Stimulated activated CD4-positive, alpha-beta T cell treated with anti-CD3 and anti-CD28 coated beads, Interleukin-4, amount 100 ng/mL, for 1 hour (primary cell): ENCODE measurements at places on chromosomes 2 and 18.
A peak's percentile ranks its signal among the peaks of the same experiment; 100 is the strongest.

GRCh38 chr2:239274391-239275043, 126.3 kb downstream of the HDAC4 start:
- DNase-seq = no peak

- no peak for DNase-seq
Measured at GRCh38 chr2:167381349-167381748, 493.1 kb downstream of the XIRP2 start.

- no peak for DNase-seq
Measured at GRCh38 chr18:35661483-35662146, 80.1 kb downstream of the GALNT1 start.

- no peak for DNase-seq
Measured at GRCh38 chr2:10385933-10386773, 62.0 kb downstream of the ODC1 start.

- no peak for DNase-seq
Measured at GRCh38 chr2:235034265-235035118, 82.7 kb downstream of the SH3BP4 start.

- no peak for DNase-seq
Measured at GRCh38 chr2:70498054-70498453, 55.6 kb downstream of the TGFA start.

DNA sequence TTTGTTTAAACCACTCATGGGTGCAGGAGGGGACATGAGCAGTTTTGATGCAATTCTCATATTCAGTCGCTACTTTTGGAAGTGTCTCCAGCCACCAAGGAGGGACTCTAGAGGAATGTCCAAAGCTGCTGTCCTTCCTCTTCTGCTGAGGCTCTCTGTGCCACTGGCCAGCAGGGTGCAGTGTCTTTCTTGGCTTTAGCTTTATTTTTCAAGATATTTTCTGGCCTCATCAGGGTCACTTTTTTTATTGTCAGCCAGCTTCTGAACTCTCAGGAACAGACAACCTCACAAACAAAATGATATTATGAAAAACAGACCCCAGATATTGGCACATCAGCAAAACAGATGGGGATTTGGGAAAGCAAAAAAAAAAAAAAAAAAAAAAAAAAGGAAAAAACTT, 289.3 kb upstream of the ZSWIM2 start:
- no peak for DNase-seq

- no peak for DNase-seq
Measured at GRCh38 chr2:47897883-47898731, 8.2 kb downstream of the FBXO11 start.

GRCh38 chr2:149561309-149561926, 26.2 kb downstream of the MMADHC start:
- DNase-seq = no peak

GRCh38 chr2:73033142-73033765, 38.3 kb downstream of the SFXN5 start:
- DNase-seq = no peak

DNA sequence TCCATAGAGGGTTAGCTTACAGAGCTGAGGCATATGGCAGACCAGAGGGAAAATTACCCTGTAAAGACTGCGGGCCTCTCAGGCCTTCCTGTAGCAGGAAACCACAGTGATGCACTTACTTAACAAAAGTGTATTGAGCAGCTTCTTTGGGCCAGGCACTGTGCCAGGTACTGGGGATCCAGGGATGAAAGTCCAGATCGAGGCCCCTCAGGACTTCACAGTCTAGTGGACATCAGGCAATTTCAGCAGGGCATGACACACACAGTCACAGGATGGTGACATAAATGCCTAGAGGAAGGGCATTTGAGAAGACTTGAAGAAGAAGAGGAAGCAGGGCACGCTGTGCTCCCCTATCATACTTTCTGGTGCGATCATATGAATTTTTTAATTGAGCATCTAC, 71.7 kb downstream of the MARCO start:
- DNase-seq = no peak

- no peak for DNase-seq
Measured at GRCh38 chr18:37160038-37160820, 331.3 kb downstream of the KIAA1328 start.

GRCh38 chr2:238499731-238500580, 73.2 kb downstream of the ASB1 start:
- DNase-seq = no peak

- DNase-seq = no peak
Measured at GRCh38 chr2:151845481-151845880, 17.3 kb upstream of the ARL5A start.

GRCh38 chr2:212915121-212915782, 236.2 kb downstream of the IKZF2 start:
- no peak for DNase-seq

DNA sequence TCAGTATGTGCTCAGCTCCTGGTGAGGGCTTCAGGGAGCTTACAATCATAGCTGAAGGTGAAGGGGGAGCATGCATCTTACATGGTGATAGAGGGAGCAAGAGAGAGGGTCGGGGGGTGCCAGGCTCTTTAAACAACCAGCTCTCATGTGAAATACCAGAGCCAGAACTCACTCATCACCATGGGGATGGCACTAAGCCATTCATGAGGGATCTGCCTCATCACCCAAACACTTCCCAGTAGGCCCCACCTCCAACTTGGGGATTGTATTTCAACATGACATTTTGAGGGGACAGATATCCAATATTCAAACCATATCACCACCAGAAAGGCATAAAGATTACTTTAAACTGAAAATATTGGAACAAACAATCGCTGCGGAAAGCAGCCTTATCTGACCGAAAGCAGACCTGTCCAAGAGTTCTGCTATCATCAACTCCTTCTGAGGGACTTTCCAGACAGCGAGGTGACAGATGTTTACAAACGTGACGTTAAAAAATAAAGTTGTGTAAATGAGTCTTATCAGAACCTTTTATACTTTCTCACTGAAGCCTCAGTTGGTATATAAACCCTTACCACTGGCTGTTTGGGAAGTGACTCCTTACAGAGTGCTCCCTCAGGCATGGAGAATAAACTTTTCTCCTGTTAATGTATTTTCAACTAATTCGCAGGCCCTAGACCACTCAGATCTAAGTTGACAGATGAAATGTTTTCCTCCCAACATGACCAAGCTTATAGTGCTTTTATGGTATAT, 35.5 kb upstream of the PTH2R start:
- DNase-seq = no peak

DNA sequence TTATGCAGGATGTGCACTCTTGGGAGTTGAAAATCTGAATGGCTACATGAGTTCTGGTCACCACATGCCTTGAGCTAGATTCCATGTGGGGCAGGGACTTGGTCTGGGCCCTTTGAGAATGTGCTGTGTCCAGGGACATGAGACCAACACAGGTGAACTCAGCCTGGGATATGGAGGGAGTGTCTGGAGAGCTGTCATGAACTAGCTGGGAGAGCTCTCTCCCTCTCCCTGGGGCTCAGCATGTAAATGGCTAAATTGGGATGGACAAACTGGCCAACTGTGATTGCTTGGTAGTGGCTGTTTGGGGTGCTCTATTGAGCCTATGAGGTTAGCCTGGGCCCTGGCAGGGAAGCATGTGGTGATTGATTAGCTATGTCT, 105.1 kb upstream of the HS6ST1 start:
- no peak for DNase-seq

GRCh38 chr2:47639467-47639866, 143.5 kb upstream of the MSH6 start:
- no peak for DNase-seq

GRCh38 chr2:220000080-220000479, 372.6 kb downstream of the SLC4A3 start:
- no peak for DNase-seq

- DNase-seq = no peak
Measured at GRCh38 chr18:7743256-7743655, 176.1 kb downstream of the PTPRM start.

DNA sequence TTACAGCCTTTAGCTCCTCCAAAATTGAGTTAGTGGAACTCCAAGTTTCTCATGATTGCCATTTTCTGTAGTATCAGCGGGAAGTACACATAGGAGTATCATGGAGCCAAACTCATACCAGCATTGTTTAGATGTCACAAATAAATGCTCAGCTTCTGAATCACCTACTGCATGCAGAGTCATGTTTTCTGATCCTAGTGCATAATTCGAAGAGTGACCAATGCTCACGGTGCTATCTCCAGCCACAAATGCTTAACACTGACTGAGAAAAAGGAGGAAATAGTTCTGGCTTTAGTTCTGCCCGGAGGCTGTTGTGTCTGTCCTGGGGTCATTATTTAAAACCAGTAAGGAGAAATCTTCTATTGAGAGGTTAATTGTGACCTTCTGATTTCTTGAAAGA, 45.4 kb upstream of the LRATD1 start:
- no peak for DNase-seq

DNA sequence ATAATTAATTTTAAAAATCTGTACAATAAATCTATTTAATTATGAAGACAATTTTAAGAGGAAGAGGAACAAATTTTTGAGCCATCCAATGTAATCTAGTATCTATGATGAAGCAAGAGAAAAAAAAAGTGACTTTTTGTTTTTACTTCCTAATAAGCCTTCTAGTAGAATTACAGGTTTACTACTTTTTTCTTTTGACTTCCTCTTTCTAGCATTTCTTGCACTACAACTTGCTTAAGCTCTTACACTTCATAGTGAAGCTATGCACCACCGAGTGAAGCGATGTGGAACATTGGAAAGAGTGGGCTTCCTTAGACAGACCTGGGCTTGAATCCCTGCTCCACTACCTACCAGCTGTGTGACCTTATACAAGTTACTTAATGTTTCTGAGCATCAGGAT, 2.1 kb downstream of the SERPINB2 start:
- no peak for DNase-seq

GRCh38 chr2:127593228-127594115, 52.5 kb upstream of the GPR17 start:
- no peak for DNase-seq

- no peak for DNase-seq
Measured at GRCh38 chr2:18154259-18154658, 275.8 kb downstream of the KCNS3 start.

DNA sequence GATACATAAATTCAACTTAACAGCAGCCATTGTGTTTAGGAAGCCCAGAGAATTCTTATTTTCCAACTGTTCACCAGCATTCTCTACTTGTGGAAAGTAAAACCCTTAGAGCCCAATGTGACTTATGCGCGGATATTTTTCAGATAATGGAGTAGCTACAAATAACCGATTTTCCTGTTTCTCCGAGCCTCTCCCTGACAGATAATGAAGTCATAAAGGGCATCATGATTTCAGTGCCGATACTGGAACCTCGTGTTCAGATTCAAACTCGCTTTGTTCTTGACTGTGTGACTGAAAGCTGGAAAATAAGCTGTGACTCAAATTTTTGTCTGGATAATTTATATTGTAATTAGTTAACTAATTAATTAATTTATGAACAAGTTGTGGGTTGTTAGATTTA, 228.2 kb downstream of the VAPA start:
- no peak for DNase-seq

- DNase-seq = no peak
Measured at GRCh38 chr2:219126555-219126954, 34.1 kb downstream of the NHEJ1 start.

DNA sequence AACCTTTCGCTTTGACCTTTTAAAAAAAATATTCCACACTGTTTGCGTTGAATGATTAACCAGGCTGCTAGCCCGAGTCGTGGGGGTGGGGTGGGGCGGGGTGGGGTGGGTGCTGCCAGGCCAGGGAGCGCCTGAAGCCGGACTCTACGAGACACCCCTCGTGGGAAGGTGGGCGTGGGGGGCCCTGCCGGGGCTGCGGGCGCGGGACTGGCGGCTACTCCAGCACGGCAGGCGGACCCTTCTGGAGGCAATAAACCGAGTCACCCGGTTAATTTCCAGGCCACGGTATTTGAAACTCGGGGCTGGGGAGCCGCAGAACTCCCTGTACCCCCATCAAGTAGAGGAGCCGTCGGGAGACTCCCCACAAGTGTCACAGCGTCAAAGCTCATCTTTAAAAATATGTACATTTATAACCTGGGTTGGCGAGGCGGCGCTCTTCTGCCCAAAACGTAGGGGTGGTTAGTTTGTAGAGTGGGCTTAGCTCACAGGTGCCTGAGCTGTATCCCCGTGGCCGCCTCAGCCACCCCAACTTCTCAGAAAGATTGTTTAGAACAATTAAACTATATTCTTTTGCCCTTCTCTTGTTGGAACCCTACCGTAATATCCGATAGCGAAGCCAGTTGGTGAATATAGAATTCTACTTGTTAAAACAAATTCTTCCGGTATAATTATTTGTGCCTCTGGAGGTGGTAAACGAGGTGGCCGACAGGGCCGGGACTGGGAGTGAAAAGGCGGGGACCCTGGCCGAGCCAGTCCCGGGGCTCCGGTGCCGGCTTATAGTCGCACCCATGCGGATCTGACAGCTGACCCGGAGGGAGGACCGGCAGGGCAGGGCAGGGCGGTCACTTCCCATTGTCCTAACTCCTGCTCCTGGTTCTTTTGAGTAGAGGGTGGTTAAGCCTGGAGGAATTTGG, 1.4 kb downstream of the B3GNT2 start:
- DNase-seq = peak; percentile 37

GRCh38 chr2:8659092-8659734, 22.6 kb upstream of the ID2 start:
- DNase-seq = no peak

- no peak for DNase-seq
Measured at GRCh38 chr2:236819275-236820002, 249.8 kb downstream of the ACKR3 start.

GRCh38 chr2:88131201-88131998, 3.5 kb upstream of the FABP1 start:
- DNase-seq = no peak

GRCh38 chr18:56606618-56607017, 31.8 kb downstream of the TXNL1 start:
- no peak for DNase-seq

- DNase-seq = no peak
Measured at GRCh38 chr2:86048888-86049287, 56.8 kb downstream of the POLR1A start.

DNA sequence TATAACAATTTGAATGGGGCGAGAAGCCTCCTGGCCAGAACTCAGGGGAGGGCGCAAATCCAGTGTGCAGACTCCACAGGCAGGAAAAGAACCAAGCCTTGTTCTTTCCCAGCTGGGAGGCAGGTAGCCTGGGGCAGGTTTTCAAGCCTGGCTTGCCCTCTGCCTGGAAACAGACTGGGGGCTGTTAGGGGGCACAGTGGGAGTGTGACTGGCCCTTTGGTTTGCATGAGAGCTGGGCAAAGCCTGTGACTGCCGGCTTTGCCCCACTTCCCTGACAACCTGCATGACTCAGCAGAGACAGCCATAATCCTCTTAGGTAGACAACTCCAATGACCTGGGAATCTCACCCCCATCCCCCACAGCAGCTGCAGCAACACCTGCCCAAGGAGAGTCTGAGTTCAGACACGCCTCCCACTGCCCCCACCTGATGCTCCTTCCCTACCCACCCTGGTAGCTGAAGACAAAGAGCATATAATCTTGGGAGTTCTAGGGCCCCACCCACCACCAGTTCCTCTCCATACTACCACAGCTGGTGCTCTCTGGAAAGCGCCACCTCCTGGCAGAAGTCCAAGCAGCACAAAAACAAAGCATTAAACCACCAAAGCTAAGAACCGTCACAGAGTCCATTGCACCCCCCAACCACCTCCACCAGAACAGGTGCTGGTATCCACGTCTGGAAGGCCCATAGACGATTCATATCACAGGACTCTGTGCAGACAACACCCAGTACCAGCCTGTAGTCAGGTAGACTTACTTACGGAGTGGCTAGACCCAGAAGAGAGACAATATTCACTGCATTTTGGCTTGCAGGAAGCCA, 402.5 kb downstream of the STK39 start:
- no peak for DNase-seq
